ENCODE measurements at places on chromosomes 5 and 9.

- DNase-seq = no peak
Measured at GRCh38 chr5:137144656-137145055, 354.5 kb downstream of the SPOCK1 start.

DNA sequence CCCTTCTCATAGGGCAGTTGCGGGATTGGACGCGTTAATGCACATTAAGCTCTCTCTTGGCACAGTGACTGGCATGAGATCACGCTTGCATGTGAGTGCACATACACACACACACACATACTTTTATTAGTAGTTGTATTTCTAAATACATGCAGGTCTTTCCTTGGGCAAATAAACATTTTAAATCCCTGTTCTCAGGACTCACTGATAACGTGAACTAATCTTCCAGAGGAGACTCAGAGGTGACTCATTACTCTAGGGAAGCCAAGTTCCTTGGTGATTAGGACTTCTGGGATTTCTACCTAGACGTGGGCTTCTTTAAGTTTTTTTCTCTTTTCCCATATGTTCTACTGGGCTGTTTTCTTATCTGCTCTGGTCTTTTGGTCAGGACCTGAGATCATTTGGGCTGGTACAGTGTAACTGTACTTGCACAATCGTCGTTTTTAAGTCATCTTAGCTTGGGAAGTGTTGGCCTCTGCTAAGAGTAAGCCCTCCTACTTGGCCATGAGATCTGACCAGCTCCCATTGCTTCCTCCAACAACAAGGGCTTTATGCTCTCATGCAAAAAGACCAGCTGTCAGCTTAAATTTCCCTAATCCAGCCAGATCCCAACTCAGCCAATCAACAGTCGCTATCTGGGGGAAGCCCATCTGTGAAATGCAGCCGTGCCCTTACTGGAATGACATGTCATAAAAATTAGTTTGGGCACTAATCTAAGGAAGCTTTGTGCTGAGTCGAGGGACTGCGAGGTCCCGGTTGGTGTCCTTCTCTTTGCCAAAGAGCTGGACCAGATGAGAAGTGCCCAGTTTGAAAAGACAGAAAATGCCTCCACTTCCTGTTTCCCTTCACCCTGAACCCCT lies 176.4 kb upstream of the ANKRD55 start:
- DNase-seq = peak; percentile 83

DNA sequence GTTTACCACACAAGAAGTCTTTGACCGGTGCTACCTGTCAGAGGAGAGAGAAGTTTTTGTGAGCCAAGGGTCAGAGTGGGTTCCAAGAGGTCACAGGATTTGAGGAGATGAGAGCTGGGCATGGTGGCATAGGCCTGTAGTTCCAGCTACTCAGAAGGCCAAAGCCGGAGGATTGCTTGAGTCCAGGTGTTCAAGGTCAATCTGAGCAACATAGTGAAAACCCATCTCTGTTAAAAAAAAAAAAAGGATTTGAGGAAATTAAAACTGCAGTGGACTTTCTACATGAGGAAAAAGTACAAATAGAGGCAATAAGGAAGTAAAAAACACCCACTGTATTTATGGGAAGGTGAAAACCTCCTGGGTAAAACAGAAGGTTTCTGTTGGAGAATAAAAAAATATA lies 63.8 kb downstream of the PHAX start:
- no peak for DNase-seq

DNA sequence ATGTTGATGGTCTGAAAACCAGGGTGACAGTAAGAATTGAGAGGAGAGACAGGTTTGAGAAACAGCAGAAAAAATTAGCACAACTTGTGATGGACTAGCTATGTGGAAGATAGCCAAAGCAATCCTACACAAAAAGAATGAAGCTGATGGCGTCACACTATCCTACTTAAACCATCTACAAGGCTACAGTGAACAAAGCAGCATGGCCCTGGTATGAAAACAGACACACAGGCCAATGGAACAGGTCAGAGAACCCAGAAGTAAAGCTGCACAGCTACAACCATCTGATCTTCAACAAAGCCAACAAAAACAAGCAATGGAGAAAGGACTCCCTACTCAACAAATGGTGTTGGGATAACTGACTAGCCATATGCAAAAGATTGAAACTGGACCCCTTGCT lies 7.5 kb upstream of the UBE2R2 start:
- no peak for DNase-seq

DNA sequence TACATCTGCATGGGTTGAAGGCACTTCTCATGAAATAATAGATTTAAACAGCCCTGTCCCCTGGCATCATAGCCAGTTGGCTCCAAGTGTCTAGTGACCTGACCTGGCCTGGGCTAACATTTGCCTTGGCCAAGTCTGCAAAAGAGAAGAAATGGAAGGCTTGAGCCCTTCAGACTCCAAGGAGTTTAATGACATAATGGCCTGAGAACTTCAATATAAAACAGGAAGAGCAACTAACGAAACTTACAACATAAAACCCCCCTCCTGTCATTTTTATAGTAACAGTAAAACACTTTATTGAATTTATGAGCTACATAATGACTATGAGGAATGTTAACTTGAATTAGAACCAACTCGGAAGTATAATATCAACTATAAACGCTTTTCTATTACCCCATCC lies 218.8 kb upstream of the TBCA start:
- DNase-seq = no peak

Data from muscle of back (tissue), 13 donors.